ENCODE measurements at places on chromosomes 6 and 20. TPM values are rescaled to one million over a fixed set of nuclear protein-coding genes. Genes with fewer than 3 reads are reported as not detected.

GRCh38 chr6:168160506-168161370 lies 81.7 kb upstream of the FRMD1 start:
- DNase-seq = peak; percentile 10

- DNase-seq = no peak
Observed at GRCh38 chr6:148528292-148528691, 185.7 kb downstream of the SASH1 start.

GRCh38 chr20:48432494-48432832 lies 395.3 kb downstream of the PREX1 start:
- DNase-seq = no peak

DNA sequence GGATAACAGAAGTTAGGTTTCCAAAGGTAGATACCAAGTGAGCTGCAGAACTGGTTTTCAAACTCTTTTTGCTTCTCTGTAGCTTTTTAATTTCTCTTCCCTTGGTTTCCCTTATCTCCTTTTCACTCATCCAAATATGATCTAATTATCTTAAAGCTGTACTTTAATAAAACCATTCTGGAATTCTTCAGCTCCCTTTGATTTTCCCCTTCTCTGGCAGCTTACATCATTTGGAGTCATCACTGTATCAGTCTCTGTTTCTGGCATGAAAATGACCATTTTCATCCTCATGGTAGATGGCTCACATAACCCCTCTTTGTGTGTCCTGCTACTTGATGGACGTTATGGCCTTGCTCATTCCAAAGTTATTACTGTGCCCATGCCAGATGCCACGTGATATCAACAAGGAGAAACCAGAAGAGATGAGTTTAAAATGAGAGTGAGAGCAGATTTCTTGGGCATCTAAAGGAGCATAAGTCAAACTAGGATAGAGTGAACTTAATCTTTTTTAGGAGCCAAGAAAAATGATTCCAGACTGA lies 620.2 kb downstream of the QKI start:
- no peak for DNase-seq

DNA sequence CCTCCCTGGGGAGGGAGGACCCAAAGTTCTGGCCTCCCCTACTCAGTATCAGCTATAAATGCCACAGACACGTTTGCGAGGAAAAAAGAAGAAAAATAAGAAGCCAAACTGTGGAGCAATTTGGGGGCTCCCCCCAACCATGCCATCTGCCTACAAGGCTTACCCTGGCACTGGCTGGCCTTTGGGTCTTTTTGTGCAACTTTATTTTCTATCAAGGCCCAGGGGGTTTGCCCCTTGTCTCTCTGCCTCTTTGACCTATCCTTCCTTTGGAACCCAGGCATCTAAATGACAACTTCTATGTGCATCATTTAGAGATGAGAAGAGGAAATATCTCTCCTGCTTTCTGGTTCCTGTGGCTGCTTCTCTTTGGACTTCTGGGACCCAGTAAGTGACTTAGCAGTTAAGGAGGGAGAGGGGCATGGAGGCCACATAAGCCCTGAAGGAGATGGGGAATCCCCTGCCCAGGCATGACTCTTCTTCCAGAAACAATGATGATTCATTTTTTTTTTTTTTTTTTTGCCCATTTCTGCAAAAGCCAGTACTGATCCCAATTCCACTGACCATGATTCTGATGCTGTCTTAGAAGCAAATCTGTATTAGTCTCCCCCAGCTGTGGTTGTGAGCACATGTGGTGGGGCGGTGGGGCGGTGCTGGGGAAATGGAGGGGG lies at the start of gene MUC22:
MUC22 (plus strand) TSS at position 82 of the 668 bp plus-strand sequence; CDS start at position 315, 233 bp downstream.
- no peak for DNase-seq

GRCh38 chr20:23918101-23918862 lies 38.7 kb upstream of the CST5 start:
- no peak for DNase-seq

- no peak for DNase-seq
Observed at GRCh38 chr6:141541581-141542324, 591.0 kb upstream of the GJE1 start.

- peak; percentile 10 for DNase-seq
Observed at GRCh38 chr20:24950836-24951525, 1.9 kb downstream of the CST7 start.

The TRAPPC3L gene
- not detected for total RNA-seq

The DEF6 gene
- total RNA-seq = 19.5 TPM

The SLC17A1 gene
- total RNA-seq = 0.63 TPM

The MYL9 gene
- total RNA-seq = 1,833 TPM

The TFB1M gene
- total RNA-seq = 17.6 TPM

The DEK gene
- 59.8 TPM for total RNA-seq

Measured in mucosa of gallbladder (tissue), 1 donor.